ENCODE measurements at places on chromosomes 5 and 9. TPM values are rescaled to one million over a fixed set of nuclear protein-coding genes. Genes with fewer than 3 reads are reported as not detected.

Gene C7
- not detected for total RNA-seq

DNA sequence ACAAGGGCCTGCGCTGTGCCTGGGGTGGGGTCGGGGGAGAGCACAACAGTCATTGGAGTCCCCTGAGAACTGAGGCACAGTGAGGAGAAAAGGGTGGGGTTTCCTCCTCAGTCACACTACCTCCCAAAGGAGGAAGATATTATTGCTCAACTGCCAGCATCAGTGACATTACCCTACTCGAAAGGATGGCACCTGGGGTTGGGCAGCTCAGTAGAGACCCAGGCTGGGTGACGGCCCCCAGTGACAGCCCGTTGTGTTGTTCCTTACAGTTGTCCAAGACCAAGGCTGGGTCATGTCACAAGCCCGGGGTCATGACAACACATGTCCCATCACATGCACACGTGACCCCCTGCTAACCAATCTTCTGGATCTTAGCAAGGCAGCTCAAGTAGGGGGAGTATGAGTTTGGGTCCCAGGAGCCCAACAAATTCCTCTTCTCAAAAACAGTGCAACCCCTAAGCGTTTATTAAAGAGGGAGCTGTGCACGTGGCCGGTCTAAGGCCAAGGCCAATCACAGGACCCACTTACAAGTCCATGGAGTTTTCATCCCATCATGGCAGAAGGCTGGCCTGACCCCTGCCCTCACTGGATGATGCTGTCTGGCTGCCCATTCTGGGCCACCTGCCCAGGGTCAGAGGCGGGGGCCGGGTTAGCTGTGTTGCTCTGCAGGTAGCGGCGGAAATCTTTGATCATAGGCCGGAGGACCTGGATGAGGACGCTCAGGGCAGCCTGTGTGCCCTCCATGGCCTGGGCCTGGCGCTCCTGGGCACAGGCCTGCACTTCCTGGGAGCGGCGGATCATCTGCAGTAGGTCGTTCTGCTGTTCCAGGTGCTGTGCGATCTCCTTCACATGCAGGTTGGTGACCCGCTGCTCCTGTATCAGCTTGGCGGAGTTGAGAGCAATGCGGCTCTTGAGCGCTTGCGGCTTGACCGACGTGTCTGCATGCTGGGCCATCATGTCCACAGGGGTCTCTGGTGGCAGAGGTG is 4.0 kb downstream of the NAIF1 start:
- DNase-seq: no peak

Gene TRMT10B
- 0.81 TPM for total RNA-seq

DNA sequence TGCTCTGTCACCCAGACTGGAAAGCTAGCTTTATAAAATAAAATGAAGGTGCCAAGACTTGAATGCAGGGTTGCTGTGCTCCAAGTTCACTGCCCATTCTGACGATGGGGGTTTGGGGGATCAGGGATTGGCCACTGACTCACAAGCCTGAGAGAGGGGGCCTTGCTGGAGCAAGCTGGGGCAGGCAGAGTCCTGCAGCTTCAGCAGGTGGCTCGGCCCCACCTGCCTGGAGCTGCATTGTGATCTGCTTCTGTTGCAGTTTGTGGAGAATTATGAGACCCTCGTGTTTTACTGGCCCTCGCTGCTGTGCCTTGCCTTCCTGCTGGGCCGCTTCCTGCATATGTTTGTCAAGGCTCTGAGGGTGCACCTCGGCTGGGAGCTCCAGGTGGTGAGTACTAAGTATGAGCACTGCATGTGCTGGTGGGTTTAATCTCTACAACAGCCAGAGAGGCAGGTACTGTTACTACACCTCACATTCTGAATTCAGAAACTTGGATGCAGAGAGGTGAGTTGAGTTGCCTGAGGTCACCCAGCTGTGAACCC is 31.1 kb upstream of the CCDC180 start:
- DNase-seq: no peak

Gene RGS7BP
- total RNA-seq: 0.03 TPM

Gene INSL6
- not detected for total RNA-seq

Gene ADGRV1
- 0.13 TPM for total RNA-seq

All from SJSA1 (cell line).